Coronary artery (tissue), 2 donors: ENCODE measurements at places on chromosomes 3 and 15.

DNA sequence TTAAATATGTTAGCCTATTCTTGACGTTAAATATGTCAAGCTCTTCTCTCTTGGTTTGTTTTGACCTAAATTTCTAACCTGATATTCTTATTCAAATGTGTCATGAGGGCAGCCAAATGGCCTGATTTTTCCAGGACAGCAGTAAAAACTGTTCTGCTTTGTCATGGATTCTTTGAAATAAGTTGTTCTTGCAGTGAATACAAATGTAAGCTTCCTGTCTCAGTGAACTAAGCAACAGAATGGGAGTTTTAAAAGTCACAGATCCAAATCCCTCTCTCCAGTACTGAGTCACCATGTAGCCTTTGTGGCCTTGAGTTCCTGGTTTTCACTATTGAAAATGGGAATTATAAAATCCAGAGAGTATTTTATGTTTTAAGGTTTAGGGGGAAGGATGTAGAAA, 301.8 kb downstream of the NLGN1 start:
- DNase-seq = no peak

DNA sequence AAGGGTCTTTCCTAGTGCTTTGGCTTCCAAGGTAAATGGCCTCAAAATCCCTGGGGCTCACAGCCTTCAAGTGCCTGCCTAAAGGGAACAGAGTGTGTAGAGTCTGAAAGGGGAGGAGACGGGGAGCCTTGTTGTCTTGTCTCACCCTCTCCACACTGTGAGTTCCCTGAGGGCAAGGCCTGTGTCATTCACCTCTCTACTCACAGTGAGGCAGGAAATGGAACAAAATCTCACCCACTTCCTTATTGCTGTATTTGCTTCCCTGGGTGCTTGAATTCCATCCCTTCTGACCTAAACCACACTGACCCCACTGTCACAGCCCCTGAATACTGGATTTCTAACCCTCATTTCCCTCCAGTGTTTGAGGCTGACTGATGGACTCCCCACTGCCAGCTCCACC, 197.5 kb downstream of the EPHB1 start:
- no peak for DNase-seq

DNA sequence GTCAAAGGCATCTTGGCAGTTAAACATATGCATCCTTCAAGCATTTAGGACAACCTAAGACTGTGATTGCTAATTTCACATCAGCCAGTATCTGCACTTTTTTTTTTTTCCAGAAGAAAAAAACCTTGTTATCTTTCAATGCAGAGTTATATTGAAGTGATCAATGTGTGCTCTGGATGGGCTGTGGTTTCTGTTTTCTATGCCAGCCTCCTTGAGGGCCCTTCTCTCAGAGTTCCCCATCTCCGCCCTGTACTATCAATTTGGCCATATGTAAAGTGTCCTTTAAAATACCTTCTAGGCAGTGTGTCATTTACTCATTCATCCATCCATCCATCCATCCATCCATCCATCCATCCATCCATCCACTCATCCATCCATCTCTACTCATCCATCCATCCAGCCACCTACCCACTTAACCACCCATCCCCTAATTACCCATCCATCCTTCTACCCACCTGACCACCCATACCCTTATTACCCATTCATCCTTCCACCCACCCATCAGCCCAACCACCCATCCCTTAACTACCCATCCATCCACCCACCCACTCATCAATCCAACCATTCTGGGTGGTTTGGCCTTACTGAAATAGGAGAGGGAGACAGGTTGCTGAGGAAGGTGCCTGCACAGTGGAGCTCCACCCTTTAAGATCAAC, 322.1 kb downstream of the CHST2 start:
- DNase-seq = no peak

DNA sequence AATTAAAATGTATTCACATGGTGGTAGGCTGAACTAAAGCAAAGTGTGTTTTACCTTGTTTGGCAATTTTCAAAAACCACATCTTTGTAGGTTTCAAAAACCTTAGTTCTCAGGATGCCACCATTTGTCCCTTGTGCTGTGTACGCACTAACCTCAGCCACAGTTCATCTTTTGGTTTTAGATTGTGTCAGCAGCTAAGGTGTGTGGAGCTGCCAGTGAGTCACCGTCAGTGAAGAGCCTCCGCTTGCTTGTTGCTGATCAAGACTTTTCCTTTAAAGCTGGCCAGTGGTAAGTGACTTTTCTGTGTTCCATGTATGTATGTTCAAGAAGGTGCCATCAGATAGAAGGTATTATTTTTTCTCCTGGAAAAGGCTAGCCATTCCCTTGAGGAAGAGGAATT, 21.1 kb downstream of the OXNAD1 start:
- DNase-seq = no peak

DNA sequence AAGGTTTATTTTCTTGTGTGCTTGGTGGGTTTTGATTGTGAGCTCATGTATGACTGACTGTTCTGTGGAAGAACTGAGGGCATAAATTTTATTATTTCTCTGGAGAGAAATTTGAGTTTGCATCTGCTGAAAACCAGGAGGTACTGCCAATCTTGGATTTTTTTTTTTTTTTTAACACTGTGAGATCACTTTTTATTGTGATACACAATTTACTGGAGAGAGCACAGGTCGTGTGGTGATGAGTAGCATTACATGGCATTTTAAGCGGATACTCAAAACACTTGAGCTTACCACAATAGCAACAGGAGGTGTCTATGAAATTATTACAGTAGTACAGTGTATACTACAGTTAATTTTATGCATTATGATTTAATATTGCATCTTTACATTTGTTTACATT, 237.4 kb downstream of the MFSD1 start:
- no peak for DNase-seq

- DNase-seq = peak; percentile 88
Observed at GRCh38 chr15:69593981-69594966, 141.7 kb downstream of the RPLP1 start.

GRCh38 chr15:87756072-87756471, 500.5 kb downstream of the NTRK3 start:
- DNase-seq = no peak

DNA sequence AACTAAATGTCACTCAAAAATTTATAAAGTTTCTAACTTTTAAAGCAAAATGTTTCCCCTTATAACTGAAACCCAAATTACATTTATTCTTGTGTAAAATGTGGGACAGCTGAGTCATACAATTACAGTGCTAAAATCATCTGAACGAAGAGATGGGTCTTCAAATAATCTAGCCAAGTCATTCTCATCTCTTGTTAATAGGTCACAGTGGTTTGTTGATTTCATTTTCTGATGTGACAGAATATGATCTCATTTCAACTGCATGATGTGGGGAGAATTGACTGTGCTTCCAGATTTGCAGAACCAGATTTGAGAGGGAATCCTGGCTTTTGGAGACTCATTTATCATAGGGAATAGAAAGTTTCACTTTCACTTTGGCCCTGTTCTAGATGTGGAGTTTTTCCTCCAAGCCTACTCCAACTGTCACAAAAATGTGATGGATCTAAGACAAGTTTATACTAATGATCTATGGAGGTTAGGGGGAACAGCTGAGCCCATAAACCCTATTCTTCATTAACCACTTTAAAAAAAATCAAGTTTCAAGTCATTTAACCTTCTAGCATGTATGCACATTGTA, 685.0 kb downstream of the PDCD6IP start:
- DNase-seq = no peak

DNA sequence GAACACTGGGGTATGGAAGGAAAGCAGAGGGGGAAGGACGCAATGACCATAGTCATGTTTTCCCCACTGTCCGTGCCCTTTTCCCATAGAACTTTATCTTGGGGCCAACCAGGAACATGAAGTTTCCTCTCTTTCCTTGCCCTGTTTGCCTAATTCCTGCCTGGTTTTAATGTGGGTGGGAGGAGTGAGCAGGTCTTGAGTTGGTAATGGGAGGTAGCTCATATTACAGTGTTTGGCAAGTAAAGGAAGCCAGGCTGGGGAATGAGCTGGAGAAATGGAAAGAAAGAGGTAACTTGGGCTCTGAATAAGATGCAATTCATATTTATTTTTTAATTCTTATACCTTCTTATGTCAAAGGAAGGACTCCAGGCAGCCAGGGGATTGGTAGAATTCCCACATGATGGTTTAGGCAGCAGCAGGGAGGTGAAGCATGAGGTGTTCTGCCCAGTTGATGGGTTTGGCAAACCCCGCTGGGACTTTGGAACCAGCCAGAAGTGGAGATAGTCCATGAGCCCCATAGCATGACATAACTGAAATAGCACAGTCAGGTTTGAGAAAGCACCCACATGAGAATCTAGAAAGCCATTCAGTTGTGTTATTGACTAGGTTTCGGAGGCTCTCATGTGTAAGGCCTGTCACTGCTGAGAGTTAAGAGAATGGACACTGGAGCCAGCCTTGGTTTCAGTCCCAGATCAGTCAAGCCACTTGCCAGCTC, 60.0 kb downstream of the CCK start:
- DNase-seq = no peak

GRCh38 chr15:65156692-65157091, 23.1 kb upstream of the PDCD7 start:
- no peak for DNase-seq

DNA sequence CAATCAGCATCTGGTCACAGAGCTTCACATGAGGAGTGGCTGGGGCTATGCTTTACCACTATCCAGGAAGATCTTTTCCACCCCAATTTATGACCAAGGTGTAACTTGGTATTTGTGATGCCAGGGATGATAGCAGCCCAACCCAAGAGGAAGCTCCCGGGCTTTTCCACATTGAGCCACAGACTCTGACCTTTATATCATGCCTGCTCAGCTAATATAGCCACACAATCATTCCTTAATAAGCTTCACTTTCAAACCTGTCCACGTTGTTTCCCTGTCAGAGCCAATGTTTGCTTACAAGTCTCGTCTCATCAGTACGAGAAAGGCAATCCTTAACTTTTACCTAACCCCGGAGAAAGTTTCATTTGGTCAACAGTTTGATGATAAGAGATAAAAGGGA, 330.9 kb downstream of the SHQ1 start:
- no peak for DNase-seq

DNA sequence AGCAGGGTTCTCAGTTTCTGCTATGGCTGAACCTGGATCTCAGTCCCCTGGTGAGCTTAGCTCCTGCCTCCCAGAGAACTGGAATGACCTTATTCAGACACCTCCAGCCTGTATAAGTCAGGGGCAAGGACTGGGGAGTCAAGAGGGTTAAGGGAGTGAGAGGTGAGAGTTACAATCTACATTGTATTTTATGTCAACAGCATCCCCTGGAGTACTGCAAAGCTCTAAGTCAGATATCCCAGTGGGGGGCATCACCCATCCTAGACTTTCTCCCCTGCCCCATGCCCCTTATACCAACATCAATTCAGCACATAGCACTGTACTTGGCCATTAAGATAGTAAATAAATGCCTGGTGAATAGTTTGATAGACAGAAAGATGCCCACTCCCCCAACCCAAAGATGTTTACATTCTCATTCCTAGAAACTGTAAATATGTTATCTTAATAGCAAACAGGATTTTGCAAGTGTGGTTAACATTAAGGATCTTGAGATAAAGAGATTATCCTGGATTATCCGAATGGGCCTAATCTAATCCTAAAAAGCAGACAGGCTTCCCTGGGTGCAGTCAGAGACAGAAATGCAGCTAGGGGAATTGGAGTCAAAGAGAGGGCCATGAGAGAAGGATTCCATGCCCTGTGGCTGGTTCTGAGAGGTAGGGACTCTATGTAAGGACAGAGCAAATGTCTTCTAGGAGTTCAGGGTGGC, 132.3 kb upstream of the RASGRP1 start:
- DNase-seq = no peak

DNA sequence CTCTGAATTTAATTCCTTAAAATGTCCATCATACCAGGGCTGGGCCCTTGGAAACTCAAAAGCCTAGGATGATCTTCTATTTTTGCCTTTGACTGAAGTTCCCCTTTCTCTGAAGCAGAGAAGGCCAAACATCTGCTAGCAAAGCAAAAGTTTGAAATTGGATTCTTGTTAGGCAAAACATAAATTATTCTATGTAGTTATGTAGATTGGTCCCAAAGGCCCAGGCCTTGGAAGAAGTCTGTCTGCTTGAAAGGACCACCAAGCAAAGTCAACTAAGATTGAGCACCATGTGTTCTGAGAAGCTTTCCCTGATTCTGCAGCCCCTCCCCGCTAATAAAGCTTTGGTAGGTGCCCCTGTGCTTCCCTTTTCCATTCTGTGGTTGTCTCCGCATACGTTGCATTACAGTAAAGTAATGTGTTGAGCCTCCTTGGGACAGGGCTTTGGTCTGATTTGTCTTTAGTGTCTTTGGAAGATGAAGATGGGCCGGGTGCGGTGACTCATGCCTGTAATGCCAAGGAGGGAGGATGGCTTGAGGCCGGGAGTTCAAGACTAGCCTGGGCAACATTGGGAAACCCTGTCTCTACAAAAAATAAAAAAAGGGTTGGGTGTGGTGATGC, 56.4 kb downstream of the RPL39L start:
- DNase-seq = no peak

DNA sequence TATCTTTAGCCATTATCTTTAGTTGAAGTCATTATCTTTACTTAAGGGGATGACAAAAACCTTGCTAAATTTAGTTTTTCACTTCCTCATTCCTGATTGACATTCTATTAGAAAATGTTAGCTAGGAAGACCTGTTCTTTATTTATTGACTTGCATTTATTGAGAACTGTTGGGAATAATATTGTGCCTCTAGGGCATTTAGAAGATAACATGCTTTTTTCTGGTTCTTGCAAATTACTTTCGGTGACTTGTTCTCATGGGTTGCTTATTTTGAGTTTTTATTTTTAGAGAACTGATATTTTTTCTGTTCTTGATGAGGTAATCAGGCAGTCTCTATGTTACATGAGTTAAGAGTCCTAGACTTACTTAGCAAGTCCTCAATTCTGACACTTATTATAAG, 48.3 kb upstream of the CTDSPL start:
- DNase-seq = no peak

DNA sequence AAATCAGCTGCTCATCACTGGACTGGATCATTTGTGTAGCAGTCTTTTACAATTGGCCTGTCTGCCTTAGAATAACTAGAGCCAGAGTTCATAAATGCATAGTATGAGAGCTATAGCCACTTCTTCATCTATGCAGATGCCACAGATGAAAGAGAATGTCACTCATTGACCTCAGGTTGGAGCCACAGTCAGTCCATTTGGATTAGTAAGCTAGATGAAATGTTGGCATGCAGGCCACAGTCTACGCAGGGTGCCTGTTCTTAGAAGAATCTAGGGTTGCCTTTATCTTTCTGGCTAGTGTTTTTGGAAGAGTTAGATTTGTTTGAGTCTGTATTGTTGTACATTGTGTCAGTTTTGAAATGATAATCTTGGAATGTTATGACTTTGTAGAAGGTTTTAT, 25.4 kb upstream of the EDEM1 start:
- DNase-seq = no peak

- no peak for DNase-seq
Observed at GRCh38 chr3:21041621-21042020, 709.4 kb downstream of the ZNF385D start.

- DNase-seq = no peak
Observed at GRCh38 chr3:194808640-194809097, 123.0 kb downstream of the FAM43A start.

- no peak for DNase-seq
Observed at GRCh38 chr3:73404435-73404834, 220.3 kb downstream of the PDZRN3 start.

- DNase-seq = no peak
Observed at GRCh38 chr3:57727106-57727505, 29.0 kb upstream of the SLMAP start.
